ENCODE measurements at places on chromosomes 2 and 18. TPM values are rescaled to one million over a fixed set of nuclear protein-coding genes. Genes with fewer than 3 reads are reported as not detected.

The IL36RN gene
- not detected for polyA plus RNA-seq

The DQX1 gene
- polyA plus RNA-seq: 4.1 TPM

The CTLA4 gene
- polyA plus RNA-seq: not detected

The INO80B gene
- polyA plus RNA-seq: 60.9 TPM

The GPR35 gene
- 14.5 TPM for polyA plus RNA-seq

The KLF11 gene
- 7.8 TPM for polyA plus RNA-seq

The CCDC74A gene
- polyA plus RNA-seq: 11.3 TPM

The SPC25 gene
- 1.0 TPM for polyA plus RNA-seq

The CBLN2 gene
- not detected for polyA plus RNA-seq

The CYBRD1 gene
- 124 TPM for polyA plus RNA-seq

The OSR1 gene
- polyA plus RNA-seq: 13.1 TPM

The DCDC2C gene
- 2.4 TPM for polyA plus RNA-seq

The ABCB11 gene
- not detected for polyA plus RNA-seq

The CCDC148 gene
- 0.41 TPM for polyA plus RNA-seq

The NOL4 gene
- polyA plus RNA-seq: 0.03 TPM

The ACOXL gene
- 0.13 TPM for polyA plus RNA-seq

The NRP2 gene
- 13.6 TPM for polyA plus RNA-seq

The UGT1A6 gene
- not detected for polyA plus RNA-seq

The C2orf66 gene
- not detected for polyA plus RNA-seq

The FAHD2B gene
- polyA plus RNA-seq: 13.1 TPM

The SKOR2 gene
- polyA plus RNA-seq: not detected

The TTN gene
- 0.63 TPM for polyA plus RNA-seq

The PSMA8 gene
- not detected for polyA plus RNA-seq

The WNT10A gene
- not detected for polyA plus RNA-seq

The ITGB6 gene
- 0.88 TPM for polyA plus RNA-seq

The CREG2 gene
- not detected for polyA plus RNA-seq

The DLGAP1 gene
- polyA plus RNA-seq: 0.75 TPM

The IL1R2 gene
- polyA plus RNA-seq: 9.3 TPM

The C1QL2 gene
- not detected for polyA plus RNA-seq

The MSTN gene
- polyA plus RNA-seq: 1.5 TPM

The SEPTIN10 gene
- 86.6 TPM for polyA plus RNA-seq

The CPLX4 gene
- not detected for polyA plus RNA-seq

The C2orf81 gene
- polyA plus RNA-seq: 1.3 TPM

The THSD7B gene
- 1.9 TPM for polyA plus RNA-seq

The SFT2D3 gene
- polyA plus RNA-seq: 4.2 TPM

The ANKRD62 gene
- not detected for polyA plus RNA-seq

The MALL gene
- 19.8 TPM for polyA plus RNA-seq

The NCL gene
- 186 TPM for polyA plus RNA-seq

The RALBP1 gene
- polyA plus RNA-seq: 31.3 TPM
